T1000 (cell line): ENCODE measurements at places on chromosomes 3 and 15.

DNA sequence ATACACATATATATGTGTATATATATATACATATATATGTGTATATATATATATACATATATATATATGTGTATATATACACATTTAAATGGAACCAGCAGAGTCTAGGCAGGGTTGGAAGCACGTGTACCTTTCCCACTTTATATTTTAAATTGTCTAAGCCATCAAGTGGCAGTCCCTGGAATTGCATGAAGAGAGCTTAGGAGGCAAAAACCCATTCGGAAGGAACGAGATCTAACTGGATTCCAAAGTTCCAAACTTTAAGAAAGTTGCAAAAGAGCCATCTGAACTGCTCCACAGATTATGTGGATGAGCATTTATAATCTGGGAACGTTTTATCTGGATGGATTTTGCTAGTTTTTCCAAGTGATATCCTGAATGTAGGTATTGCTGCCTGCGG is 186.5 kb downstream of the FOXP1 start:
- no peak for DNase-seq

GRCh38 chr3:172824229-172824628 is 73.7 kb downstream of the ECT2 start:
- no peak for DNase-seq

DNA sequence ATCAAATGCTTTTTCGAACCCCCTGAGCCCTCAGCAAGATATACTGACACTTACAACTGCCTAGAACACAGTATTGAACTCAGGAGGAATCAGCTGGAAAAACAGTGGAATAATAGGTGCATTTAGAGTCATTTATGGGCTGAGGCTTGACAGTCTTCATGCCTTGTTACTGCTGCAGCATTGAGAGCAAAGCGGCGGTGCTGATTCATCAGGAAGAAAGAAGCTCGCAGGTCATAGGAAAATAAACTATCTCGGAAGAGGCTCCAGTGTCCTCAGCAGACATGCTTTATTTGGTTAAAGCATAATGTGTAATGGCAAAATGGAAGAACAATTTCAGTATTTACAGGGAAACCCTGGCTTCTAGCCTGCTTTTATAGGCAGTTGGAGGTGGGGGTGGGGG is 30.1 kb upstream of the NEO1 start:
- DNase-seq = no peak

DNA sequence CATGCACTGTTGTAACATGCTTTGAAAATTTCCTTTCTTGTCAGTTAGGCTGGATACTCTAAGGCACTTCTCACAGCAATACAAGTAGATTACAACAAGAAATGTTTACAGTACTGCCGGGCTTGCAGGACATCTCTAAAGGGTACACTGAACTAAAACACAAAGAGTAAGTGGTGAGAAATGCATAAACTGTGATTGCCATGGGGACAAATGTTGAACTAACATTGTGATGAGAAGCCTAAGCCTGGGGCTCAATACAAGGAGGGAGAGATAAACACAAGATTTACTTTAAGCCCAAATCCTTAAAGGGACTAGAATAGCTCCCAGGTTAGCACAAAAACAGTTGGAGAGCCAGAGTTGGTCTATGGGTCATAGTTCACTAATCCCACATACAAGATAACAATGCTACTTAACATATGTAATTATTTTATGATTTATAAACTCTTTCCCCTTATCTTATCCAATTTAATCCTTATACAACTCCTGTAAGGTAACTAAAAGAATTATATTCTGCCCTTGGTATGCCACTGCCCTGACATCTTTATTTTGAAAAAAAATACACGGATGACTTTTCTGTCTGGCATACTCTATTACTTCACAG is 126.9 kb downstream of the THRB start:
- DNase-seq = no peak

DNA sequence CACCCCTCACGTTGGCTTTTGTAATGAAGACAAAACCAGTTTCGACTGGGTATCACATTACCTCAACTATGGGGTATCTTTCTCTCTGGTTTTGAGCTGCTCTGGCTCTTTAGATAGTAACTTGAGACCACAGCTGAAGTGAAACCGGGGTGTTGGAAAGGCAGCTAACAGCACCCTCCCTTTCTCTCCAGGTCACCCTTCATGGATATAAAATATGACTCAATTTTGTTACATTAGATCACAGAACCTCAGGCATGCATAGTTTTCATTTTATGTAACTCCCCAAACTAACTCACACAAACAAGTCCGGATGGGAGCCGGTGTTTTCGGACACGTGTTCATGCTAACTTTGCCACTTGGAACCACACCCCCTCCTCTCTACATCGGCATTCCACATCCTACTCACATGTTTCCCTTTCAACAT is 90.7 kb downstream of the NR2F2 start:
- no peak for DNase-seq

DNA sequence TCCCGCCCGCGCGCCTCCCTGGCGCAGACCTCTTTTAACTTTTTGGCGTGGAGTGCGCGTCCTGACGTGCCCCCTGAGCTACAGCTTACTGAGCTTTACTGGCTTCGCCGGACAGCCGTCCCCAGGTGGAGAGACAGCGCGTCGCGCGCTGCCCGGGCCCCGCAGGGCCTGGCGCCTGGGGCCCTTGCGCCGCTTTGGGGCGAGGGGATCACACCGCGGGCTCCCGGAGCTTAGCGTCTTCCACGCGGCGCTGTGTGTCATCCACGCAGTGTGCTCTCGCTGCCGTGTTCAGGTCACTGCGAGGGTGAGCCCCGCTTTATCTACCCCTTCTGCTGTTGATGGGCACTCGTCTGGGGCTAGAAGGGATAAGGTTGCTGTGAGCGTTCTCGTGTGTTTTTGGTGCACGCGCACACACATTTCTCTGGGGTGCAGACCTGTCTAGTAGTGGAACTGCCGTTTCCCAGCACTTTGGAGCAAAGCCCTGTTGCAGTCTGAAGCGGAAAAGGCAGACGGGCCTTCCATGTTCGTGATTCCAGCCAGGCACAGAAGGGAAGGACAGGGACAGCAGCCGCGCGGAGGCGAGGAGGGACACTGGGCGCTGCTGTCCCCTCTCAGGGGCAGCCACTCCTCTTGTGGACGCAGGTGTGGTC is 33.1 kb upstream of the ALDH1L1 start:
- no peak for DNase-seq

- DNase-seq = no peak
Measured at GRCh38 chr3:77835921-77836320, 796.0 kb downstream of the ROBO2 start.

- no peak for DNase-seq
Measured at GRCh38 chr15:75822685-75823278, 20.5 kb upstream of the UBE2Q2 start.

GRCh38 chr15:80508783-80509182 is 104.6 kb downstream of the ARNT2 start:
- no peak for DNase-seq

- DNase-seq = no peak
Measured at GRCh38 chr3:122168044-122168443, 15.4 kb upstream of the CASR start.
